Lower leg skin (tissue), 4 donors: ENCODE measurements at places on chromosomes 1 and 21.

DNA sequence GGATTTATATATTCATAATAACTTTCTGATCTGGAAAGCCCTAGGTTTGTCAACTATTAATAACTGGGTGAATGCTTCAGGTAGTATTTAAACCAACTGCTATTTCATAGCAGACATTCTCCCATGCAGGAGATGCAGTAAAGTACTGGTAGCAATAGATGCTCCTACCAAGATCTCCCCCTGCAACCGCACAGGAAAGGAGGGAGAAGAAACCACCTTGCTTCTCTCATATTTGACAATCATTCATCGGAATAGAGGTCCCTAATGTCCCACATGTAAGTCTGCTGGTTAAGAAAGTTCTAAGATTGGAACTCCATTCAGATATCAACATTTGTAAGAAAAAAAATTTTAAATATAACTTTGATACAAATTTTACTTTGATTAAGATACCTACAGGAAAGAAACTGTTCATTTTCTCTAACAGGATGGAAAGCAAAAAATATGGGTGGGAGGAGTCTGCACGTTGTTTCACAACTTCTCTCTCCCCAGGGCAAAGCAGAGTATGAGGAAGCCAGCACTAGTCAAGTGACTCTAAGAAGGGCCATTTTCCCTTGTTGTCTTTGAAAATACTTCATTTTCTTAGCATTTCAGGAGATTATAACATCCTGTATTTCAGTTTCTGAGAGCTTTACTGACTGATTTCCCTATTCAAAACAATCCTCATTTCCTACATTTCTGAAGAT lies at the start of gene PYHIN1:
PYHIN1 (plus strand) TSS at position 498 of the 683 bp plus-strand sequence. CDS start 5,359 bp downstream, outside the sequence.
- no peak for DNase-seq

DNA sequence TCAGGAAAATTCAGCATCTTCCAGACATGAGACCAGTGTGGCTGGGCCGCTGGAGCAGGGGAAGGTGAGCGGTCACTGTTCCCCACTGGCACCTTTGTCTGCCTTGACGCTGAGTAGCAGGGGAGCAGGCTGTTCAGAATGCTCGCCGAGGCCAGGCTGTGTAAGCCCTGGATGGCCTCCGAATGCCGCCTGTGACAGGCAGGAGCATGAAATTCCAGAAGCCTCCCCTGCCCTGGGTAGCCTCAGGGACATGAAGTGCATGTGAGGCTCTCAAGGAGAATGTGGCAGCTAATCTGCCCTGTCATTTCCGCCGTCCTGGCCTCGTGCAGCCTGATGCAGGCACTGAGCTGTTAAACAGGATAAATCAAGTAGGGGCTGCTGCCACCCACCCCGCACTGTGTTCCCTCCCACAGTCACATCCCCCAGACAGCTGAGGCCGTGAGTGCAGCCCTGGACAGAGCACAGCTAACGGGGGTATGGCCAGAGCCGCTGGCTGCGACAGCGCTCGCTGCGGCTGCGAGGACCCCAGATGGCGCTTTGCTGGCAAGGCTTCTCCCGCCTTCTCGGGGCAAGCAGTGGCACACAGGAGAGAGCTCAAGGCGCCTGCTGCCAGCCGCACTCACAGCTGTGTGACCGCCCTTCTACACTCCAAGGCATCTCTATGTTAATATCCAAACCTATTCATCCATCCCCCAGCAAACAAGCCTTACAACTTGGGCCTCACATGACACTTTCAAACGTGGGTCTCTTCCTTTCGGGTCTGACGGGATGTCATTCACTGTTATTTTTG lies 105.0 kb upstream of the COL6A1 start:
- no peak for DNase-seq

GRCh38 chr1:101290922-101291561 lies 54.2 kb downstream of the S1PR1 start:
- no peak for DNase-seq

- DNase-seq: no peak
Observed at GRCh38 chr1:19080721-19081120, 124.2 kb upstream of the IFFO2 start.

DNA sequence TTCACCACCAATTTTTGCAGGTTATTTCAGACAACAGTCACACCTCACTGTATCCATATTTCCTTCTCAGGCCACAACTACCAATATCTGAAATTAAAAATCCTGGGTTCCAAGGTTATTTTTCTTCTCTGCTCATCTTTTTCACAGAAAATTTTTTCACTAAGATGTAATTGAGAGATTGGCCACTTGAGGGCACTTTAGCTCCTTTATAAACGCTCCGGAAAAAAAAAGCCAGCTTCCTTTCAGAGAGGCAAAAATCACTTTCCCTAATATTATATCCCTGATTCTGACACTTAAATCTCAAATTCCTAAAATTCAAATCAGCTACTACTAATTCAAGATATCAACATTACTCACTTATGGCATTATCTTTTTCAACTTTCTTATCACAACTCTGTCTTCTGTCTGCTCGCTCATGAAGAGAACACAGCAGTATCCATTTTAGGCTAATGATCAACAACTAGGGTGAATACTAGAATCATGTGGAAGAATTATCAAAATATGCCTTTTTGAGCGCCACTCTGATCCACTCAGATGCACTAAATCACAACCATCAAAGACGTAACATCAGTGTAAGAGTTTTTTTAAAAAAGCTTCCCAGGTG lies 101.4 kb upstream of the RGS1 start:
- DNase-seq: no peak
